ENCODE measurements at places on chromosomes 5 and 9.

DNA sequence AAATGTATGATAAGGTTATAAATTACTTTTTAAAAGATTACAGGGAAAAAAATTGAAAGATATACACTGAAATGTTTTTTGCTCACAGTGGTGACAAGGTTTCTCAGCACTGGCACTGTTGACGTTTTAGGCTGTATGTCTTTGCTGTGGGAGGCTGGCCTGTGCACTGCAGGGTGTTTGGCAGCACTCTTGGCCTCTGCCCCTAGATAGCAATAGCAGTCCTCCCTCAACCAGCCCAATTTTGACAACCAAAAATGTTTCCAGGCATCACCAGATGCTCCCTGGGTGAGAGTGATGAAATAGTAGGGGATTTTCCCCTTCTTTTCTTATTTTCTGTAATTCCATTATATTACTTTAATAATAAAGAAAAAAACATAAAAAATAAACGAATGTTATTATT lies 3.3 kb downstream of the CD274 start:
- DNase-seq = no peak

DNA sequence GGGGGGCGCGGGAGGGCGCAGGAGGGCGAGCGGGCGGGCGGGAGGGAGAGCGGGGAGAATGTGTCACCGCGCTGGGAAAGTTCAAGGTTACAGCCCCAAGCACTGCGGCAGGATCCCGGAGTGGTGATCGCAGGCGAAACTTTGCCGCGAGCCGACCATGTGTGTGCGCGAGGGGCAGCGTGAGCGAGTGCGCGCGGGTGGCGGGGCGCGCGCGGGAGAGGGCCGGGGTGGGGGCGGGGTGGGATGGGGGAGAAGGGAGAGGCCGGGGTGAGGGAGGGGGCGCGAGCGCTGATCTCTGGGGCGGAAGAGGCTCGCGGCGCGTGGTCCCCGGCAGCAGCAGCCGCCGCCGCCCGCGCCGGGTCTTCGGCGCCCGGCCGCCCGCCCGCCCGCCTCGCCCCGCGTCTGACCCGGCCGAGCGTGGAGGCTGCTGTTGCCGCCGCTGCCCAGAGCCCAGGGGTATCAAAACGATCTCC lies at the start of gene NFIB:
Gene NFIB (minus strand): TSS at position 191 of the 473 bp plus-strand sequence. CDS start 630 bp downstream, outside the sequence.
- no peak for DNase-seq

- DNase-seq = no peak
These were observed 372.6 kb downstream of the EBF1 start for GRCh38 chr5:158727136-158727535.

- DNase-seq = no peak
These were observed 28.4 kb downstream of the PAX5 start for GRCh38 chr9:37005517-37006140.

- DNase-seq = no peak
These were observed 12.4 kb upstream of the CCDC112 start for GRCh38 chr5:115308815-115309214.

DNA sequence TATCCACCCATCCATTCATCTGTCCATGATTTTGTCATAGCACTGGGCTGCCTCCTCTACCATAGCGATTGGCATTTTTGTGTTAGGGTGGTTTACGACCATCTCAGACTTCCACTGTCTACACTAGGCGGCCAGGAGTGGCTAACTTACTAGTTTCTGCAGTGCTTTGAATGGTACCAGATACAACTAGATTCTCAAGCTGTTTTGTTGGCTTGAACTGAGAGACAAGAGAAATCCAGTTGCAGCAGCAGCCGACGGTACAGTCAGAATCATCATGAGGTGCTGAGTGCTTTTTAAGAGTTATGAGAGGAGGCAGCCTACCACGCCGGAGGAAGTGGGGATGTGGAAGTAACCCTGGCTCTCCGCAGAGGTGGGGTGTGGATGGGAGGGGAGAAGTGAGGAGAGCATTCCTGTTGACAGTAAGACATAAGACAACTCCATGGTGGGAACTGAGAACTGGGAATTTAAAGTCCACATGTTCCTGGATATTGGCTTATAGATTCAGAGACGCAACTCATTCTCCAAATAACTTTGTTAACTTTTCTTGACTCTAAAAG lies 27.9 kb downstream of the COL5A1 start:
- no peak for DNase-seq

- no peak for DNase-seq
These were observed 2.9 kb downstream of the SPTAN1 start for GRCh38 chr9:128555180-128555721.

DNA sequence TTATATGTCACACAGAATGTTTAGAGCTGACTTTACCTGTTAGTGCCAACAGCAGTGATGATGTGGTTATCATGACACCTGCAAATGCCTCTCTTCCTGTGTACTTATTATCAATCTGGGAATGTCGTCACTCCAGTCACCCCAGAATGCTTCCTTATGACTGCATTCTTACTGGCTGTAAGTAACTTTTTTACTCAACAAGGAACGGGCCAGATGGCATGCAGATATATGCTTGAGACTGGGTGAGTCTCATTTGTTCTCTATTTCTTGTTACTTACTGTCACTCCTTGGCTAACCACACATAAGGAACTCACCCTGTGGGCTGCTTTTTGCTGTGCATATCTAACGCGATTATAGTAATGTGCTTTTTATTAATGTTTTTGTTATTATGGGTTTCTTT lies 385.5 kb upstream of the MEF2C start:
- DNase-seq = peak; percentile 60

DNA sequence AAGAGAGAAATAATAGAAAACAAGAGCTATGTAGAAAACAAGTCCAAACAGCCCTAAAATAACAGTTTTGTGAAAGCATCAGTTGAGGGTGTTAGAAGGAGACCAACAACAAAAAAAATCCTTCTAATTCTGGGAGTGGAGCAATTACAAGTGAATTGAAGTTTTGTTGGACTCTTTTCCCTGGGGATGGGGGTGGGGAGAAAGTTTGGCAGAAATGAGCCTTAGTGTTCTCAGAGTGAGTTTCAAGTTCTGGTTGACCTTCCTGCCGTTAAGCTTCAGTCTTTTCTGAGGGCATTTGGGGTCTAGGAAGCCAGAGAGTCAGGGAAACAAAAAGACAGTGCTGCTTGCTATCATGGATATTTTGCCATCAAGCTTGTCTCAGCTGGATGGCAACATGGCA lies 106.3 kb upstream of the TRIM32 start:
- no peak for DNase-seq

DNA sequence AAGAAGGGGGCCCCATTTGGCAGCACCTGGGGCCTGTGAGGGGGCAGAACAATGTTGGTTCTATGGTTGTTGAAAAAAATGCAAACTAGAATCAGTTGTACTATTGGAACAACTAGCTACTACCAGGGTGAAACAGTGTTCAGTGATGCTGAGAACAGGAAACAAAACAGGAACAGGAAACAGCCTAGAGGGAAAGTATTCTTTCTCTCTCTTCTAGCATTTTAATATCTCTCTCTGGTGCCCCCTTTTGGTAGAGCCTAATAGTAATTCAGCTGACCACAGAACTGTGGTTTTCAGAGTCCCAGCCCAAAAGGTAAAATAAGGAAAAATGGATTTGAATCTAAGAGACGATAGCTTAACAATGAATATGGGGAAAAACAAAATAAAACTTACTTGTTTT lies 138.0 kb upstream of the KCNN2 start:
- DNase-seq = no peak

DNA sequence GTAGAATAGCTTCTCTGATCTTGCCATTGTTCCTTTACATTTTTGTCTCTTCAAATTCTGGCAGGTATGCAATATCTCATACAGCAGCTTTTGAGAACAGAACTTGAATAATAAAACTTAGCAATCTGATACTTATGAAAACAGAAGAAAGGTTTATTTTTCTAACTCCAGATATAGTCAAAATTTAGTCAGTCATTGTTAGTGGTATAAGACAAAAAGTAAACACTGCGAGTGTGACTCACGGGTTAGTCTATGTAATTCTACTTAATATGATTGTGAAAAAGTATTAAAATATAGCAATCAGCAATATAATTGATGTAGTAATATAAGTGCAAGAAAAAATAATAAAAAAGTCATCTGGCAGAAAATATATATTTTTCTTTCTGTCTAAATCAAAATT lies 910.4 kb downstream of the DNAH5 start:
- no peak for DNase-seq

GRCh38 chr9:101270302-101270701 lies 114.5 kb downstream of the BAAT start:
- DNase-seq = no peak

- DNase-seq = no peak
These were observed 76.6 kb upstream of the PAM start for GRCh38 chr5:102678267-102679058.

DNA sequence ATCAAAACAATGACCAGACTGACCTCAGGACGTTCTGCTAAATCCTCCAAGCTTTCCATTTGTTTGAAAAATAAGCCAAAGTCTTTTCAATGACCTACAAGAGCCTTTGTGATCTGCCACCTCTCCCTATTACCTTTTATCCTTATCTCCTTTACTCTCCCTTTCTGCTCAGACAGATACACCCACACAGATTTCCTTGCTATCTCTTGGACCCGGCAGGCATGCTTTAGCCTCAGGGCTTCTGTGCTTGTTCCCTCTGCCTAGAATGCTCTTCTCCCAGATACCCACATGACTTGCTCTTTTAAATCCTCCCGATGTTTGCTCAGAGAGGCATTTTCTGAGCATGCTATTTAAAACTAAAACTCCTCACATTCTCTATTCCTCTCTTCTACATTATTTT lies 8.9 kb upstream of the ELOVL7 start:
- DNase-seq = no peak

DNA sequence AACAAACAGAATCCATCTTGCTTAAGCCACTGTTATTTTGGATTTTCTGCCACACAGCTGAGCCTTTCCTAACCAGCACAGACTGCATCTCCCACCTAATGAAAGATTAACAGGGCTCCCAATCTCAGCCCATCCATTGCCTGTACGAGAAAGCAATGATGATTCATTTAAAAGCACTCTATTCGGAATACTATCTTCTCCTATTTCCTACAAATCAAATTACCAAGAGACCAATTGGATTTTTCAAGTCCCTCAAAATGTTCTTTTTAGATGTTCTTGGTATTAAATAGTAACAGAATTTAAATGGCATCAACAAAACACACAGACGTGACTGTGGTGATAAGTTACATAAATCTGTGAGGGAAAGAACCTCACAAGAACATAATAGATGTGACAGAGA lies 324.1 kb downstream of the AGTPBP1 start:
- no peak for DNase-seq

DNA sequence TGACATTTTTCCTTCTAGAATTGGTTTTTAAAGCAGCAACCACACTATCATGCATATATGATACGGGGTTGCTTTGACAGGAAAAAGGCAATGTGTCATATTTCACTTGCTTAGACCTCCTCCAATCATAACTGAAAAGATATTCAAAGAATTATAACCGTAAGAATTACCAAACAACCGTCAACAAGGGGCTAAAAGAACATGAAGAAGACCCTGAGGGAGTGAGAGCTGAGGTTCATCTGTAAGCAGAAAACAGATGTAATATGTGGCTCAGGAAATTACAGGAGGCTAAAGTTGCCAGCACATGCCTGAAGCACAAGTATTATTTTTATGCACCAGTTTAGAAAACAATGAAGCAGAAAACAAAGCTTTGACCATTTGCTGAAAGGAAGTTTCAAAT lies 78.9 kb downstream of the APBA1 start:
- no peak for DNase-seq

DNA sequence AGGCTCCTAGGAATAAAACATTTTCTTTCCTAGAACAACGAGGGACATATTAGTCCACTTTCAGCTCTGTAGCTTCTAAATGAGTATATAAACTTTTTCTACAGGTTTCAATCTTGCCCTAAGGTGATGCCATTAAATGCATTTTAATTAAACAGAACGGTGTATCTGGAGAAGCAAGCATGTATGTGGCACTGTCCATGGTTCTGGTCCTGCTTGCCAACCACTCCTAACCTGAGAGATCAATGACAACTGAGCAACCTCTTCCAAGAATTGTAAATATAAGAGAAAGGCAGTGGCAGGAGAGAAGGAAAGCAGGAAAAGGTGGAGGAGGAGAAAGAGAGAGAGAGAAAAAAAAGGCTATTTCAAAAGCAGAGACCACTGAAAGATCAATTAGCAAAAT lies 95.6 kb upstream of the SPOCK1 start:
- DNase-seq = no peak

GRCh38 chr9:34262971-34263370 lies 66.1 kb downstream of the KIF24 start:
- DNase-seq = no peak

DNA sequence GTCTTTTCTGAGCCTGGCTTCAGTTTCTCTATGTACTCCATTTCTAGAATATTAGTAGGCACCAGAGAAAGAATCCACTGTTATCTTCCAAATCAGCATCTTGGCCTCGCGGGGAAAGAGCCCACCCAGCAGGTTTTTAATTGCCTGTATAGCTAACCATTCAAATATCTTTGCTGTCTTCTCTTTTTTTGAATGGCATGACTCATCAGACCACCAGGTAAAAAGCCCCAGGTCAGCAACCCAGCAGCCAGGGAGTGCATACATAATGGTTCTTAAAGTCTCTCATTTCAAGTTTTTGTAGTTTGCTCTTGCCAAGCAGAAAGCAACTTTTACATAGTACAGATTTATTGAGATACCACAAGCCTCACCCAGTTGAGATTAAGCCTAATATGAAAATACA lies 50.7 kb downstream of the TMEM167A start:
- no peak for DNase-seq

DNA sequence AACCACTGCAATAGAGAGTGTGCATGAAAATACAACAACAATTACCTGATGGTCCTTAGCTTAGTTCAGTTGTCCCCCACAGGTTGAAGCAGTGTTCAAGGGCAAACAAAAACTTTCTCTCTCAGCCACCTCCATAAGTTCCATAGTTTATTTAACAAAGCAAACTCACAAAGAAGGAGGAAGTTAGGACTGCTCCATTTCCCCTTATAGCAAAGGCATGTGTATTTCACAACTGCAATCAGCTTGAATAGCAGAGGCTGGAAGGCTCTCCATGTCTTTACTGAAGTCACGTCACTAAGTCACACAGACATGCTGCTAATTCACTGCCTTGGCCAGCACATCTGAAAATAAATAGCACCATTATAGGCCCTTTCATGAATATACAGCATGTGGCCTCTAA lies 43.3 kb downstream of the DOCK8 start:
- no peak for DNase-seq

DNA sequence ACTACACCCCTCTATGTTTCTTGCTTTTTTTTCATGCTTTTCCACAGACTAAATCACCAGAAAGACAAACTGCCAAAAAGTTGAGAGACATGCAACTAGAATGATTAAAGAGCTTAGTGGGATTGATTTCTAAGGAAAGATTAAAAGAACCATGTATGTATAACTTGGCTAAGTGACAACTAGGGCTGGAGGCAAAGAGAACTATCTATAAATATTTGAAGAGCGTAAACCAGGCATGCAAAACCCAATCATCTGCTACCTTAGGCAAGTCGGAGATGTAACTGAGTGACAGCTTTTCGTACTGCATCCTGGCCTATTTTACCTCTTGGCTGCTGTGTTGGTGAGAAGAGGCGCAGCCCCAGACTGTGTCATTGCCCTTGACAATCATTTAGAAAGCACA lies 121.0 kb upstream of the TLX3 start:
- no peak for DNase-seq

GRCh38 chr9:134899168-134899567 lies 18.5 kb downstream of the FCN1 start:
- DNase-seq = no peak

- DNase-seq = no peak
These were observed 304.2 kb upstream of the PTPRD start for GRCh38 chr9:10917001-10917400.
